ENCODE measurements at places on chromosomes 13 and 19.

GRCh38 chr13:110616103-110617101, 1.1 kb downstream of the NAXD start:
- peak; percentile 56 for DNase-seq

DNA sequence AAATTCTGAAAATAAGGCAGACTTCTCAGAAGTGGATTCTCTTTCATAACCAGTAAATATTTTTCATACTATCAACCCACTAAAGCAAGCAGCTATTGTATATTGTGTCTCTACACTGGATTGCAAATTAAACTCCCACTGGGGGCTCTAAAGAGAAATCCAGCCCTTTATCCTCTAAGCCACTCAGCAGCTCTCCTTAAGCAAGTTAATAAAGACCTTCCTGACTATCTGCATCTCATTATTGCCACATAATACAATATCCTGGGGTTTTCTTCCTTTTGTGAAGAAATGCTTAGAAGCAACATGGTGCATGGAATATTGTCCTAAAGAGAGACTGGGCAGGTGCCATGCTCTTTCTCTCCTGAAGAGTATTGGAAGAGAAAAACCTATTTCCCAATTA, 521.3 kb downstream of the MYO16 start:
- no peak for DNase-seq

GRCh38 chr13:113977976-113978375, 4.1 kb upstream of the C13orf46 start:
- no peak for DNase-seq

DNA sequence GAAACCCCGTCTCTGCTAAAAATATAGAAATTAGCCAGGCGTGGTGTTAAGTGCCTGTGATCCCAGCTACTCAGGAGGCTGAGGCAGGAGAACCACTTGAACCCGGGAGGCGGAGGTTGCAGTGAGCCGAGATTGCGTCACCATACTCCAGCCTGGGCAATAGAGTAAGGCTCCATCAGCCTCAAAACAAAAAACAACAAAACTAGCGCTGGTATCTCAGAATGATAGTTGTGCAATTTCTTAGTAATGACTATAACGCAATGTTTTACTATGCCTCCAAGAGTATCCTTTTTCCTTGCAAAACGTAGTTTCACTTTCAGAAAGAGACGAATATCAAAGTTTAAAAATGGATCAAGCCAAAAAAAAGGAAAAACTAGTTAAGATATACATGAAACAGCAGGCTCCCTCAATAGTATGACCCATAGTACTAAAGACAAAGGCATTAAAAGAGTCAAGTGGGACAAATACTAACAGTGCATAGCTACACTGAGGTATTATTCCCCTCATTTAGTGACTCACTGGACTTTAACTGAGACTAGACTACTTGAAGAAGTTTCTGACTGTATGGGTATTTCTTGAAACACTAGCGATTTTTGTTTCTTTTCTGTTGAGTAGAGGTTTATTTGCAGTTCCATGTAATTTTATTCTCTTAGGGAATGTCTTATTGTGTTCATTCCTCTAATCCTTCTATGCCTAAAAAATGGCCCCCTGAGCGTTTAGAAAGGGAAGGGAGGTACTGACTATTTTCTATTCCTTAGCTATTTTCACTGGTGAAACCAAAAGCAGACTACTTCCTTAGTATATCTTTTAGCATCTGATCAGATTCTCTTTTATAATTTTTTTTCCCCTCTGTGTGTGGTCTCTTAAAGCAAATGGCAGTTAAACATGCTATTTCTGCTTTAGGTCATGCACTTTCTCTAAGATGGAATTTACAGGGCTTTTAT, 10.4 kb upstream of the ITM2B start:
- DNase-seq, result no peak

DNA sequence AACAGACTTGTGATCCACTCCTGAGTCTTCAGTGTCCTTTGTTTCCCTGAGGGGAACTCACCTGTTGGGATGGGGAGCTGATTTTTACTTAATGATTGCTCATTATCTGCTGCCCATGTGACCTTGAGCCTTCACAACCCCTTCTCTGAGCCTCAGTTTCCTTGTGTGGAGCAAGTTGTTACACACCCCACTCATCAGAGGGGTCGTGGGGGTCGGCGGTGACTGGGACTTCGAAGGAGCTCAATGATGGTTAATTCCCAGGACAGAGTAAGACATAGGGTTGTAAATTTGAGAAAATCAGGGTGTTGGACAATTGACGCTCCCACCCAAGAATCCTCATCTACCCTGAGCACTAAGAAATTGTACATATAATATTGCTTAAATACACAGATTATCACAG, 13.5 kb downstream of the LILRA5 start:
- no peak for DNase-seq

DNA sequence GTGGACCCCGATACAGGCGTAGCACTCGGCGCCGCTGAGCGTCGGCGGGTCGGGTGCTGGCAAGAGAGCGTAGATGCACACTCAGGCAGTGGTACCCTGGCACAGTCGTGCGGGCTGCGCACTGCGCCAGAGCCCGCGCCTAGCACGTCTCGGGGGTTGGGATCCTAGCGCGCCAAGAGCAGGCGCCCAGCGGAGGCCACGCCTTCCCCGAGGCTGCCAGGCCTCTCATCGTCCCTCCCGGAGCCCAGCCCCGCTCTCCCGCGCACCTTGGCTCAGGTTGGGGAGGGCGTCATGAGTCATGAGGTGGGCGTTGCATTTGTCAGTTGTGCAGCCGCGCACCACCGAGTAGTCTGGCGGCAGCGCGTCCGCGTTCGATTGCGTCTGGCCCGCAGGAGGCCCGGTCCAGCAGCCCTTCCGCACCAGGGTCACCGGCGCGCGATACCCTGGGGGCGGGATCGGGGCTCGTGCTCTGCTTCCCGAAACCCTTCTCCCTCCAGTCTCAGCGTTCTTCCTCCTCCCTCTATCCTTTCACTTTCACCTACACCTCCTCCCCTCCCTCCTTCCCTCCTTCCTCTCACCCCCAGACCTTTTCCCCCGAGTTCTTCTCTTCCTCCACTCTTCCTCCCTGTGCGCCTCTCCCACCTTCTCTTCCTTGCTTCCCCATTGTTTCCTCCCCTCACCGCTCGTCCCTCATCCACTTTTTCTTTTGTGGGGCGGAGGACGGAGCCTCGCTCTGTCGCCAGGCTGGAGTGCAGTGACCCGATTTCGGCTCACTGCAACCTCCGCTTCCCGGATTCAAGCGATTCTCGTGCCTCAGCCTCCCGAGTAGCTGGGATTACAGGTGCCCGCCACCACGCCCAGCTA, 3.5 kb downstream of the LYPD5 start:
- DNase-seq, result peak; percentile 65
